GM23338 (cell line): ENCODE measurements at places on chromosomes 2 and 18.
A peak's percentile ranks its signal among the peaks of the same experiment; 100 is the strongest.

DNA sequence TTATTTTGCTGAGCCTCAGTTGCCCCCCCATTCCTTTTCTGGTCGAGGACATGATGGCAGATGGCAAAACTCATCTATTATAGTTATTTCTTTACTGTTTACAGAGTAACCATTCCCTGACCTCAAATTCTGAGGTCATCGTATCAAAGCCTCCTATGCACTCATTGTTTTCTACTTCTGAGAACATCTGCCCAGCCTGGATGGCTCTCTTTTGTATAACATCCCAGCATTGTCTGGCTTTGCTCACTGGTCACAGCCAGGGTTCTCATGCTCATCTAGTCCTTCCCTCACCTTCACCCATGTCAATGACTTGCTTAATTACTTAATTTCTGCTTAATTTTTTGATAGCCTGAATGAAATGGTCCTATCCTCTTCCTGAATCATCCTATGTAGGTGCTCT, 472.1 kb downstream of the PARD3B start:
- no peak for DNase-seq

- no peak for DNase-seq
Observed at GRCh38 chr2:201933792-201934237, 99.8 kb upstream of the FZD7 start.

DNA sequence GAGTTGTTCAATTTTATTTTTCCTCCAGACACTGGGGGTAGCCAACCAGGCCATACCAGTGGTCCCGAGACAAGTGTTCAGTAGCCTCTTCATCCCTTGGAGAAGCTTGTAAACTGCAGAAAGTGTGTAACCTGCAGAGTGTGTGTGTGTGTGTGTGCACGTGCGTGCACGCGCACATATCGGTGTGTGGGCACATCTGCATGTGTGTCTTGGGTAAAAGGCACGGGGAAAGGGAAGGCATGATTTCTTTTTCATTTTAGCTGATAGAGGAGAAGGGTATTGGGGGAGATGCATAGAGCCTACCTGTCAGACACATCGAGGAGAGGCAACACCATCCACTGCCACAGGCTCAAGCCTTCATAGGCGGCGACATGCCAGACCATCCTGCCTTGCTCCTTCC, 181.4 kb downstream of the CLIP4 start:
- DNase-seq, result no peak

GRCh38 chr2:148515120-148515519, 129.4 kb upstream of the EPC2 start:
- DNase-seq, result no peak

DNA sequence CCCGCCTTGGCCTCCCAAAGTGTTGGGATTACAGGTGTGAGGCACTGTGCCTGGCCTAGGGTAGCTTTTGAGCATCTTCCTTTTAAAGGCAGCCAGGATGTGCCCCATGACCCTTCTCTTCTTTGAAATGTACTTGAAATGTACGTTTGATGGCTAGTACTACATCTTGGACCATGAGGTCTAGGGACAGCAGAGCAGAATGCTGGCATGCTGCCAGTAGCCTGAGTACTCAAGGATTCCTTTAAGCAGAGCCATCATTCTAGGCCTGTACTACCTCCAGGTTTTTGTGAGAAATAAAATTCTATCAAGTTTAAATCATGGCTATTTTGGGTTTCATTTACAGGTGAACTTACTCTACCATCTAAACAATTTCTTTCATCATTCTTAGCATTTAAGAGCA, 2.9 kb upstream of the EML6 start:
- no peak for DNase-seq

- DNase-seq, result peak; percentile 35
Observed at GRCh38 chr18:48573632-48574283, 34.9 kb downstream of the CTIF start.
